NCI-H2081 treated with DMSO at 0.1 percent for 48 hours (cell line): ENCODE measurements at places on chromosomes 11 and 22.

DNA sequence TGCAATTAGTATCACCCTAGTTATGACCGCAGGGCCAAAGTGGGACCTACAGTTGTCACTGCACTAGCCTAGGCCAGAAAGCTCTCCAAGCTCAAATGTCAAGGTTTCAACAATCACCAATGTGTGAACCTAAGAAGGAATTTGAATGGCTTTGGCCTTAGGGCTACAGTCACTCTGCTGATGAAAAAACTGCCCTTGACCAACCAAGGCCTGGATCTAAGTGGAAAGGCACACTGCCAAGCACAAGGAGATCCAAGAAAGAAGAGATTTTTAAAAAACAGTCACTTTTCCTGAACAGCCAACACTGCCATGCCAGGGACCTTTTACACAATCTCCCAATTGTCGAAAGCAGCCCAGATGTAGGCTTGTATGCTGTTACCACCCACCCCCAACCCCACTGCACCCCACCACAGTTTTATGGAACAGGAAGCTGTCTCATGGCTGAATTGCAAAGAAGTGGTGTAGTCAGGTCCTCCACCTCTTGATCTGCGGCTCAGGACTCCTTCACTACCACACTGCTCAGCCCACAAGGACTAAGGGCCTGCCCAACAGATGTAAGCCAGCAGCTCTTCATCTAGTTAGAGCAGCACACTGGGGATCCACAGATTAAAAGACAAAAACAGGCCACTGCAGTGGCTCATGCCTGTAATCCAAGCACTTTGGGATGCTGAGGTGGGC lies 32.9 kb downstream of the SMCO4 start:
- no peak for DNase-seq

GRCh38 chr11:19790831-19791552 lies 78.4 kb downstream of the NAV2 start:
- DNase-seq, result no peak

DNA sequence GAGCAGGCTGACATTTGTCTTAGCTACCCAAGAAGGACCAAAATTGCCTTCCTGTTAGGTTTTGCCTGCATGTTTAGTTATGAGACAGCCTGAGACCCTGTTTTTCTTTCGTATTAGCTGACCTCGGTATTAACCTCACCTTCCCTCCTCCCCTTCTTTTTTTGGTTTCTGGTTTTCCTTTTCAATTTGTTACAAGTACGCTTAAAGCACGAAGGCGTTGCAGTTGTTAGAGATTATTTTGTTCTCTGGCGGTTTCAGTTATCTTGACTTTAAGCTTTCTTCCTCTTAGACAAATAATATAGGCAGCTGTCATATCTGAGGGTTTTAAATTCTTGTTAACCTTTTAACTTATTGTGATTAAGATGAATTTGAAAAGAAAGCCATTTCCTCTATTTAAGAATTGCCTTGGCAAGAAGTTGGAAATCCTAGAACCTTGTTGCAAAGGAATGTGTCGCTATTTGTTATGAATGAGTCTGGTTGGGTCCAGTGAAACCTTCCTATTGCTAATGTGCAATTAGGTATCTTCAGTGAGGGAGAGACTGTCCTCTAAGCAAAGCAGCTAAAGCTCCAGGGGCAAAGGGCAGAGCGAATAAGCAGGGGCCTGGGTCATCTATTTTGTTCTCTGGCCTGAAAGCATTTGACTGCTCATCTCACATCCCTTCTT lies 45.7 kb downstream of the PACS1 start:
- no peak for DNase-seq

DNA sequence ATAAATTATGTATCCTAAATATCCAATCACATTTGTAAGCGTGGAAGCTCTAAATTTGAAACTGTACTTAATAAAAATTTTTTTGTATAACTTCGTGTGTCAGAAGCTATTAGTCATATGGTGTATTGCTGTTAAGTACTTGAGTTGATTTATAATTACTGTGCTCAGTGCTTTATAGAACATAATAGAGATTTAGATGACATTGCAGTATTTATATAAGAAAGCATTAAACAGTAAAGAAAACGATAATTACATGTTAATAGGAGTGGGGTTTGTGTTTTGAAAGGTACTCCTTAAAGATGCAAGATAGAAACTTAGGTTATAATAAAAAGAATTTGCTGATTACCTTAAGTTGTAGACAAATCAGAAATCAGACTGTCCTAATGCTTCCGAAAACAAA lies 5.9 kb upstream of the TCP11L1 start:
- DNase-seq, result no peak

DNA sequence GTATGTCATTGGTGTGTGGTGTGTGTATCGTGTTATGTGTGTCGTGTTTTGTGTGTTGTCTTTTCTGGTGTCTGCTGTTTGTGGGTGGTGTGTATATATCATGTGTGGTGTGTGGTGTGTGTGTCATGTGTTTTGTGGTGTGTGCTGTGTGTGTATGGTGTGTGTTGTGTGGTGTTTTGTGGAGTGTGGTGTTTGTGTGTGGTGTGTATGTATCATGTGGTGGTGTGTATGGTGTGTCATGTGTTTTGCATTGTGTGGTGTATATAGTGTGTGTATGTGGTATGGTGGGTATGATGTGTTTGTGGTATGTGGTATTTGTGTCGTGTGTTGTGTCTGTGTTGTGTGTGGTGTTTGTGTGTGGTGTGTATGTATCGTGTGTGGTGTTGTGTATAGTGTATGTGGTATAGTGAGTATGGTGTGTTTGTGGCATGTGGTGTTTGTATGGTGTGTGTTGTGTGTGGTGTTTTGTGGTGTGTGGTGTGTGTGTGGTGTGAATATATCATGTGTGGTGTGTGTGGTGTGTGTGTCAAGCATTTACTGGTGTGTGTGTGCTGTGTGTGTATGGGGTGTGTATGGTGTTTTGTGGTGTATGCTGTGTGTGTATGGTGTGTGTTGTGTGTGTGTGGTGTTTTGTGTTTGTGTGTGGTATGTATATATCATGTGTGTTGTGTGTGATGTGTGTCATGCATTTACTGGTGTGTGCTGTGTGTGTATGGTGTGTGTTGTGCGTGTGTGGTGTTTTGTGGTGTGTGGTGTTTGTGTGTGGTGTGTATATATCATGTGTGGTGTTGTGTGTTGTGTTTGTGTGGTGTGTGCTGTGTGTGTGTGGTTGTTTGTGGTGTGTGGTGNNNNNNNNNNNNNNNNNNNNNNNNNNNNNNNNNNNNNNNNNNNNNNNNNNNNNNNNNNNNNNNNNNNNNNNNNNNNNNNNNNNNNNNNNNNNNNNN lies 12.7 kb downstream of the PIM3 start:
- no peak for DNase-seq

DNA sequence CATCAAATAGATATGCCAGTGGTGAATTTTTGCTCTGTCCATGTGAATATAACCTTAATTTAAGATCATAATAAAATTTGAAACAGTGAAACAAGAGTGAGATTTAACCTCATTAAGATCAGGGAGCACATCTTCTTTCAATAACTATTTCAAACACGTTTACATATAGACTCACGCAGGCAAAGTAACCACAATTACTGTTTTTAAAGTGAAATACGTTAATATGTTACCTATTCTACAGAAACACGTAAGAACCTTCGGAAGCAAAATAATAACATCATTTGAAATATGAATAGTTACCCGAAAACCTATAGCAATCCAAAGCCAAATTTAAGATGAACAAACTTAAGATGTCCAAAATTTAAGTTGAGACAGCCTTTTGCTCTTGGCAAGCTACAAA lies 136.2 kb upstream of the ZC3H12C start:
- DNase-seq, result no peak

GRCh38 chr11:85316967-85317366 lies 310.2 kb downstream of the DLG2 start:
- DNase-seq, result peak; percentile 5

GRCh38 chr11:6006846-6007245 lies at the start of gene OR56A4:
TSS of gene OR56A4 (minus strand) at chr11:6006946. CDS start at chr11:6002992, 3,954 bp downstream.
- DNase-seq, result no peak

GRCh38 chr11:46361283-46362155 lies 14.3 kb downstream of the DGKZ start:
- DNase-seq, result peak; percentile 54

DNA sequence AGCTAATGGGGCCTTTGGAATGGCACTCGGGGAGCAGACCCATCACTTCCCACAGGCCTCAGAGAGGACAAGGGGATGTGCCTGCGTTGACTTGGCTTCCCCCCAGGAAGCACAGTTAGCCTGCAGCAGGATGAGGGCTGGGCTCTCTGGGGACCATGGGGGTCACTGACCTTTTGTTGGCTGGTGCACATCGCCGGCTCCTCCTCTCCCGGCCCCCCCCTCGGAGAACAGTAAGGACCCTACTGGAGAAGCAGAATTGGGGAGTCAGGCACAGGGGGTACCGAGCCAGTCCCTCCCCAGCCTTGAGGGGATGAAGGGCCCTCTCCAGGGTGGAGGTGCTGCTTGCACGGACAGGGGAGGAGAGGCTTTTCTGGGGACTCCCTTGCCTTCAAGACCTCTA lies 32.8 kb downstream of the NRXN2 start:
- no peak for DNase-seq

GRCh38 chr11:21554284-21554683 lies 638.6 kb upstream of the ANO5 start:
- DNase-seq, result no peak

GRCh38 chr11:47565340-47566148 lies at the start of gene PTPMT1:
TSS of gene PTPMT1 (plus strand) at chr11:47565599. CDS start at chr11:47565623, 24 bp downstream.
- peak; percentile 12 for DNase-seq

DNA sequence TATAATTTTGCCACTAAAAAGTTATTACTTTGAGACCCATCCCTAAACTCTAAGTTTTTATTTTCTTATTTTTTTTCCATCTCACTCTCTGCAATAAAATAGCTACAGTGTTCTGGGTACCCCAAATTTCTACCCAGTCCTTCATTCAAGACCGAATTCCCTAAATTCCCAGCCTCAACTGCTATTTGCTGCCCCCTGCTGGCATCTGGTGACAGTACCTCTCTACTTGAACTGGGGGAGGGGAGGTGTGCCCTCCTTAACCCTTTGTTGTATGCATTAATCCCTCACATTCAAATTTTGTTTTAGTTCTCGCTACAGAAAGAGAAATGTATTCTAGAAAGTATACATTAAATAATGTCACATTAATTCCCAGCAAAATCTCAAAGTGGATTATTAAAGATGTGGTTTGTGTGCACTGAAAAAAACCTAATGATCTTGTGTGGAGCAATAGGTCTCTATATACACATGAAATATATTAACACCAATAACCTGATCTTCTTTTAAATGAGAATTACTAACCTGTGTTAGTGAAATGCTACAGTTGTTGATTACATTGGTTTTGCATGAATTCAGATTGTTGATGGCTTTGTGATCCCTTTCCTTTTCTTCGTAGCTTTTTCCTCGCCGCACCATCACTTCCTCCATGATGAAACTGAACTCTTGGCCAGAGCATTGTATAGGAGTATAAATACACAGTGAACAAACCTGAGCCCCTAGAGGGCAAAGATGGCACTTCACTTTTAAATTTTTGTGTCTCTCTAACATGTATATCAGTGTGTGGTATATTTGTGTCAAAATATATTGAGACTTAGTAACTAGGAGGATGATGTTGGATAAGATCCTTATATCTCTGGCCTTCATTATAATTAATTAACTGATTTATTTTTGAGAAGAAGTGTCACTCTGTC lies 590.0 kb downstream of the METTL15 start:
- DNase-seq, result no peak

GRCh38 chr11:132901638-132902471 lies 630.4 kb downstream of the OPCML start:
- no peak for DNase-seq

GRCh38 chr11:105622016-105622415 lies 12.1 kb downstream of the GRIA4 start:
- DNase-seq, result no peak

DNA sequence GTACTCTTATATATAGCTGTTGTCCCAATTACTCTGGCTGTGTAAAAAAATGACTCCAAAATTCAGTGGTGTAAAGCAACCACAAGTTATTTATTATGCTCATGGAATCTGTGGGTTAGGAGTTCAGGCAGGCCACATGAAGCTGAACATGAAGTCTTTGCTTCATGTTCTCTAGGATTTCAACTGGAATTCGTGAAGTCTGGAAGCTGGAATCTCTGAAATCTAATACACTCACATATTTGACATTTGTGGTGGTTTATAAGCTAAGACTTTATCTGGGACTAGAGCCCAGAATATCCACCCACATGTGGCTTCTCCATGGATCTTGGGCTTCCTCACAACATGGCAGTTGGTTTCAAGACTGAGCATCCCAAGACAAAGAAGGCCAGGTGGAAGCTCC lies 430.6 kb downstream of the MIAT start:
- DNase-seq, result no peak

DNA sequence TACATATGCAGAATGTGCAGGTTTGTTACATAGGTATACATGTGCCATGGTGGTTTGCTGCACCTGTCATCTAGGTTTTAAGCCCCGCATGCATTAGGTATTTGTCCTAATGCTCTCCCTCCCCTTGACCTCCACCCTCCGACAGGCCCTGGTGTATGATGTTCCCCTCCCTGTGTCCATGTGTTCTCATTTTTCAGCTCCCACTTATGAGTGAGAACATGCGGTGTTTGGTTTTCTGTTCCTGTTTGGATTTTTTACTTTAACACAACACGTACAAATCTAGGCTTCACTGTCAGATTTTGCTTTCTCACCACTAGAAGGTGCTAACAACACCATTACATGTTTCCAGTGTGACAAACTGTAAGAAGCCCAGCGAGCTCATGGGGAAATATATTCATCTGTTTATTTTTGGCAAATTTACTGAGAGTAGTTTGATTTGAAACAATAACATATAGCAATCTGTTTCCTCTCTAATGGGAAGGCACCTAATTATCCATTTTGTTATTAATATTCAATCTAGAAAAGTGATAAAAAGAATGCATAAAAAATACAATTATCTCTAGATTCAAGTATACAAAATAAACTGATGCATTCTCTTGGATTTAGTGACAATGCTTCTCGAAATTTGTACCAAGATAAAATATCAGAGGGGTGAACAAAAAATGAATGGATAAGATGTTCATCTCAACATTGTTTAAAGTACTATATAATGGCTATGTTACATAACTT lies 23.2 kb upstream of the BIRC3 start:
- DNase-seq, result no peak

DNA sequence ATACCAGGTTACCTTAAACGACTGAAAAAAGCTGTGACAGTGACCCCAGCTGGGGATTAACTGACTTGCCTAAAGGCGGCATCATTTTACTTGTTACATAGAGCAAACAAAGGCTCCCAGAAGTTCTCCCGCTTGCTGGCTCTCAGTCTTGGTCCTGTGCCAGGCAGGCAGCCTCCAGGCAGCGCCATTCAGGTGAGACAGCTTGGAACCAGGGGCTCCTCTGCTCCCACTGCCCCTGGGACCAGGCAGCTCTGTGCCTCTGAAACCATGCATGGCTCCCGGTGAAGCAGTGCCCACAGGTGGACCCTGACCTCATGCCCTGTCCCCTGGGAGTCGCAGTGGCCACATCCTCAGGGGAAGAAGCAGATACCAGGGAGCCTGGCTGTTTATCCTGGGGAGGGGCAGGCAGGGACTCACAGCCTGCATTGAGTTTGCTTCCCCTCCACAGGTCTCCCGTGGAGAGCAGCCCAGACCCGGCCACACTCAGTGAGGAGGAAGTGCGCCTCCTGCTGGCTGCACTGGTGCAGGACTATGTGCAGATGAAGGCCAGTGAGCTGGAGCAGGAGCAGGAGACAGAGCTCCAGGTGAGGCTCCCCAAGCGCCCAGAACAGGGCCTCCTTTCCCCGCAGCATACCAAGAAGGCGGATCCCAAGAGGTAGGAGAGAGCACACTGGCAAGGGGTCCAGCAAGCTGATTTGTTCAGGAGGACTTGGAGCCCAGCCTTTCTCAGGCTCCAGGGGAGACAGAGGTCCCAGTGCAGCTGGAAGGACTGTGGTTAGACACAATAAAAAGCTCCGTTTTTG lies 15.6 kb upstream of the CYP2R1 start:
- DNase-seq, result peak; percentile 24
